ENCODE measurements at places on chromosomes 5 and 9.

GRCh38 chr5:132526290-132526973 lies 16.9 kb downstream of the IL5 start:
- no peak for DNase-seq

DNA sequence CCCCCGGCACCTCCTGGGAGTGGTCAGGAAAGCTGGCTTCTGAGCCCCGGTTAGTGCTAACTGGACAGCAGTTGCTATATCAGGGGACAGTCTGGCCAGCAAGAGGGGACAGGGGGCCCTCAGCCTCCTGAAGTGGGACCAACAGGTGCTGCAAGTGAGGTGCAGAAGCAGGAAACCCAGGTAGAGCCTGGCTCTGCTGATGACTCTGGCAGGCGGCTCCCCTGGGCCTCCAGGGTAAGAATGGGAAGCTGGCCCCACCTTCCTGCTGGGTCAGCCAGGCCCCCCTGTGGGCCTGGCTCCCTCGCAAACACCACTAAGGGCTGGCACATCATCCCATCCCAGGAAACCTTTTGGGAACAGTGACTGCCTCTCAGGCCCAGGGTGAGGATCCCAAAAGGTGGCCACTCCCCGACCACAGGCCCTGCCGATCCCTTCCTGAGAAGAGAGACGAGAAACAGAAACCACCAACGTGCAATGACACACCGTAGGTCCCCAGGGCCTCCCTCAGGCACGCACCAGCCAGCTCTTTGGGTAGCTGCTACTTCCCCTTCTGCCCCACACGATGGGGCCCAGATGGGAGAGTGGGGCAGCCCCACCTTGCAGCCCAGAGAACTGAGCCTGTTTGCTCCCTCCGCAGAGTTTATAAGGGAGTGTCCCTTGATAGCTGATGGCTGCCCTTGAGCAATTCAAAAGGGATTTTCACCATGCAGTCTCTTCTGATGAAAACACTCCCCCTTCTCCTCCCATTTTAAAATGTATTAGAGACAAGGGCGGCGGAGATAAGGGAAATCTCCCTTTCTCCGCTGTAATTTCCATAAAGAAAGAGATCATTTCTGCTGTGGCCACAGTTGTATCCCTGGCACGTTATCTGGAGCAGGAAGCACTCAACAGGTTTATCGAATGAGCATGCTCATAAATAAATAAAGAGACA lies 76.8 kb downstream of the STK10 start:
- DNase-seq, result peak; percentile 37

- no peak for DNase-seq
Measured at GRCh38 chr5:139650031-139650688, 2.0 kb downstream of the CXXC5 start.

DNA sequence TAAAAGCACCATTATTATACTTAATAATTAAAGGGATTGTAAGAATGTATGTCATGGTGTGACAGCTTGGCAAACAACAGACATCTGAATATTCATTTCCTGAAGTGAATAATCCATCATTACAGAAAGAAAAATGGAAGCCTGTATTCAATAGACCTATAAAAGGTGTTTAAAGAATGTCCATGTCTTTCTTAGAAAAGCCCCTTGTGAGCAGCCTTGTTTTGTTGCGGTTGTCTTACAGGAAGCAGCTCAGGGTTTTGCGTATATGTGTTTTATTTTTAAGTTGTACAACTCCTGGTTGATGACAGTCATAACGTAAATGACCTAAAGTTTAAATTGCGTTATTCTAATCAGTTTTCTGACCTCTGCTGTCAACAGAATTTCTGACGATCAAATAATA lies 53.8 kb downstream of the CAST start:
- no peak for DNase-seq

GRCh38 chr5:102718819-102719218 lies 36.3 kb upstream of the PAM start:
- no peak for DNase-seq

DNA sequence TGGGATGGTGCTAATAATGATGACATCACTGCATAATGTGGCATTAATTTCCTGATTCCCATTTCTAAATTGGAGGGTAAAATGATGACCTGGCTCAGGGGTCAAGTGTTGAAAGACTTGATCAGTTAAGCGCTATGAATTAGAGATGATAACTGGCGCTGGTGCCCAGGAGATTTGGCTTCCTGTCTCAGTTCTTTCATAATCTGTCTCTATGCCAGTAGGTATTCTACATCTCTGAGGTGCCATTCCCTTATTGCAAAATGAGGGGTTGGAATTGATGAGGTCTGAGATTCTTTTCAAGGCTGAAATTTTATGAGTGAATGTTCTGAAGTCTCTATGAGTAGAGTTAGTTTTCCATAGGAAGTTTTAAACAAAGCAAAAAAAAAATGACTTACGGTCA lies 1715.1 kb upstream of the WWC1 start:
- DNase-seq, result no peak

DNA sequence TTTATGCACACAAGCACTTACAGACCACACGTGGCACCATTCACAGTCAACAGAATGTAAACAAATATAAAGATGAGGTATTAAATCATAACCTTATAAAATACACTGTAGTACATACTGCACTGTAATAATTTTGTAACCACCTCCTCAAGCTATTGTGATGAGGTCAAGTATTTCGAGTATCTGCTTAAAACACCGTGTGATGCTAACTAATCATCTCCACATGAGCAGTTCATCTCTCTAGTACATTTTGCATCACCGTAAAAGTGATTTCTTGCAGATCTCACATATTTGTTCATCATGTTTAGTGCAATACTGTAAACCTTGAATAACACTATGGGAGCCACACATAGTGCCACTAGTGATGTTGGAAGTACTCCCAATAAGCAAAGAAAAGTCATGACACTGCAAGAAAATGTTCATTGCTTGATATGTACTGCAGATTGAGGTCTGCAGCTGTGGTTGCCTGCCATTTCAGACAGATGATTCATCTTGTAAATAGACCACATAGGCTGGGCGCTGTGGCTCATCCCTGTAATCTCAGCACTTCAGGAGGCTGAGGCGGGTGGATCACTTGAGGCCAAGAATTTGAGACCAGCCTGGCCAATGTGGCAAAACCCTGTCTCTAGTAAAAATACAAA lies 44.3 kb downstream of the FOXB2 start:
- no peak for DNase-seq

GRCh38 chr9:86407022-86407421 lies 52.8 kb upstream of the TUT7 start:
- DNase-seq, result no peak

DNA sequence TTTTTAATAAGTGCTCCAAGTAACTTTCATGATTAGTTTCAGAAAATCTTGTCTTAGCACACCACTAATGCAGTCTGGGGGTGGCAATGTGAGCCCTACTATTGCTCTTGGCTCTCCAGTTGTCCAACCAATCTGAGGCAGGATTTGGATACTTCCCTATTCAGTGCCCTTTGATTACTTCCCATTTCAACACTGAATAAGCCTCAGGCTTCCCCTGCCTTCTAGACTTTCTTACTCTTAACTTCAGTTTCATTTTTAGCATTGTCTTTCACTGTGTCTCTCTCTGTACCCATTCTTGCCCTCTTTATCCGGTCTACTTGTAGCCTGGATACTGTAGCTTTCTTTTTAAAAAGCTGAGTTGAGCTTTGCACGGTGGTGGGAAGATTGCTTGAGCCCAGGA lies 186.1 kb downstream of the C9orf152 start:
- DNase-seq, result no peak

- no peak for DNase-seq
Measured at GRCh38 chr9:81445331-81445921, 243.9 kb downstream of the TLE1 start.

- DNase-seq, result no peak
Measured at GRCh38 chr5:55176176-55176818, 3.3 kb upstream of the CDC20B start.

GRCh38 chr5:91048073-91048472 lies 335.0 kb downstream of the ARRDC3 start:
- DNase-seq, result no peak

- no peak for DNase-seq
Measured at GRCh38 chr5:110297152-110297670, 429.3 kb downstream of the TMEM232 start.

DNA sequence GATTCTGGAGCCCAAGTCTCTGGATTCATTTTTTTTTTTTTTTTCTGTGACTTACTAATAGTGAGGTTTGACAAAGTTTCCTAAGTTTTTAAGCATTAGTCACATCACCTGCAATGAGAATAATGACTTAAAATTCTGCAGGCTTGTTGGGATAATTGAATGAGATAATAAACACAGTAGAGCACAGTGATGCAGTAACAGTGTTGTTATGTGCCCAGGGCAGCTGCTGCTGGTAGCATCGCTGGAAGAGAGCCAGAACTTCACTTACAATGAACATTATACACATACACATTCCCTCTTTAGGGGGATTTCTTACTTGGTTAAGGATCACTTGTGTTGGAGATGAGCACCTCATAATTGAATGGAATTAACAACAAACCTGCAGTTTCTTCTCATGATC lies 78.9 kb downstream of the ALDH7A1 start:
- DNase-seq, result no peak

DNA sequence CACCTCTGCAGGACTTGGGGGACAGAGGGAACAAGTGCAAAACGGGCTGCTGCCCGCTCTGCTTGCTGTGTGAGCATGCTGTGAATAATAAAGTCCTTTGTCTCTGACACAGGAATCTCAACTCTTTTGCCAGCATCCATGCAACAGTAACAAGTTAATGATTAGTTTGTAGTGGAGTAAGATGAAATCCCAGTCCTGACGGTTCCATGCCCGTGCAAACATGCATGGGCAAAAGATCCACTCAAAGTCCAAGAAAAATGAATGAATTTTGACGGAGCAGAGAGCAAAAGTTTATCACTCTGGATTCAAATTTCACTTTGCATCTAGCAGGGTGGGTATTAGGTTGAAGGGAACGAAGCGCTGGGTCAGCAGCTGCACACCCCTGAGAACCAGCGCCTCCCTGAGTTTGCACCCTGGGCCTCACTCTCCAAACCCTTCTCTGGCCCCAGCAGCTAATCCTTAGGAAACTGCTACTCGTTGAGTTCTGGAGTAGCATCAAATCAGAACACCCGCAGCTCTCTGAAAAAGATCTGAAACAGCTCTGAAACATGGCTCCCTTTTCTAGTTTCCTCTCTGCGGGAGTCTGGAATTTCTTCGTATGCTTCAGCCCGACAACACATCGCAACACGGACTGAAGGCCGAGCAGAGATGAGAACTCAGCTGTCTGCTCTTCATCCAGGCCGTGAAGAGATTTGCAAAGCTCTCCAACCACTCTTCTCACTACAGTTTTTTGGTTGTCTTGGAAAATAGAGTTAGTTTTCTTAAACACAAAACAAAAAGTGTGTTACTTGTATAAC lies 45.6 kb upstream of the RUFY1 start:
- DNase-seq, result no peak

- DNase-seq, result no peak
Measured at GRCh38 chr9:126499005-126499910, 114.5 kb upstream of the LMX1B start.

GRCh38 chr5:120544043-120544442 lies 79.9 kb downstream of the PRR16 start:
- no peak for DNase-seq

- DNase-seq, result no peak
Measured at GRCh38 chr5:114449860-114450421, 88.1 kb downstream of the KCNN2 start.
